ENCODE measurements at places on chromosomes 7 and 10.

GRCh38 chr10:86770412-86770960 lies 14.1 kb downstream of the BMPR1A start:
- peaks cover 17% of the 10 kb centered on the region for H3K4me1 ChIP-seq
- H3K27ac ChIP-seq: no peak overlapping the region
- DNase-seq: no peak

GRCh38 chr7:148772297-148773089 lies 73.8 kb downstream of the CUL1 start:
- H3K27ac ChIP-seq: peak overlapping the region; percentile 94
- no peak overlapping the region for H3K4me3 ChIP-seq
- H3K36me3 ChIP-seq: peaks cover 7% of the 10 kb centered on the region
- DNase-seq: no peak
- H3K27me3 ChIP-seq: no peaks in the 10 kb centered on the region

DNA sequence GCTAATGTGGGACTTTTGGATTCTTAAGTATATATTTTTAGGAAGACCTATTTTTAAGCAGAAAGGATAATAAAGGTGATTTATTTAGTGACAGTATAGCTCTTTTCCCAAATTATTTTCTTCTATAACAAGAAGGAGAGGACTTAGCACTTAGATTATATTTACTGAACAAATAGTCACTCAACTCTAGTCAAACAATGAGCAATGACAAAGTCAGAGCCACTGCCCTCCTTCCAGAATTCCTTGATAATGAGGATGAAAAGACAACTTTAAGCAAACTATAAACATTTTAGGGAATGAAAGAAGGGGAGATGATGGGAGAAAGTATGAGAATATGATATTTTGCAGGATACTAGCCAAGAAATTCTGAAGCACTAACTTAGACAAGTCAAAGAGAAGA lies 293.5 kb upstream of the YAE1 start:
- peaks cover 18% of the 10 kb centered on the region for H3K27me3 ChIP-seq
- peaks cover 2% of the 10 kb centered on the region for H3K36me3 ChIP-seq
- no peak overlapping the region for H3K4me3 ChIP-seq
- DNase-seq: no peak

GRCh38 chr7:116188-116981 lies 76.0 kb upstream of the FAM20C start:
- H3K4me3 ChIP-seq: no peak overlapping the region
- no peaks in the 10 kb centered on the region for H3K36me3 ChIP-seq
- no peak for DNase-seq
- peaks cover 25% of the 10 kb centered on the region for H3K27me3 ChIP-seq
- H3K27ac ChIP-seq: no peak overlapping the region

DNA sequence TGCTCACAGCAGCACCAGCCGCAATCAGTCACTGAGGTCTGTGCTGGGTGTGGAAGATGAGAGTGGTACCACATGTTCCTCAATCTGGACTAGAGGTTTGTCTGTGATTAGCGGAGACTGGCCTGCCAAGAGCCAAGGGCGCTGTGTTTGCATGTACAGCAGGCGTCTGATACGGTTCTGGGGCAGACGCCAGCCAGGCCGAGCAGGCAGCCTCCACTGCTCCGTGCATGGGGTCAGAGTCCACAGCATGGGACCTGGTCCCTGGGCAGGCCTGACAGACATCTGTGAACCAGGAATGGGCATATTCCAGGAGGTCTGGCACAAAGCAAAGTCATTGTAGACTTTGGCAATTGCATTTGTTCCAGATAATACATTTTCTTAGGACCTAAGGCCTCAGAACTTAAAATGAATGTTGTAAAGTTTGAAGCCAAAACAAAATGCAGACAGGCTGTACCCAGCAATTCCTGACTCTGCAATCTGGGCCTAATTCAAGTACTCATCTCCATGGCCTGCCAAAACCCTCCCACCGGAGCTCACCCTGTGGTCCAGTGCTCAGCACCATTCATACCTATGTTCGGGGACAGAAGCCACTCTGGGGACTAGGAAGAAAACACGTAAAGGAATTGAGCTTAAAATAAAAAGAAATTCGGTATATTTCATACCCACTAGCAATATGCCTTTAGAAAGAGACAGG lies 50.0 kb upstream of the FAM20C start:
- DNase-seq: no peak
- no peak overlapping the region for H3K27ac ChIP-seq
- no peak overlapping the region for H3K4me3 ChIP-seq
- H3K4me1 ChIP-seq: no peaks in the 10 kb centered on the region
- peaks cover 2% of the 10 kb centered on the region for H3K36me3 ChIP-seq
- H3K27me3 ChIP-seq: peaks cover 20% of the 10 kb centered on the region

DNA sequence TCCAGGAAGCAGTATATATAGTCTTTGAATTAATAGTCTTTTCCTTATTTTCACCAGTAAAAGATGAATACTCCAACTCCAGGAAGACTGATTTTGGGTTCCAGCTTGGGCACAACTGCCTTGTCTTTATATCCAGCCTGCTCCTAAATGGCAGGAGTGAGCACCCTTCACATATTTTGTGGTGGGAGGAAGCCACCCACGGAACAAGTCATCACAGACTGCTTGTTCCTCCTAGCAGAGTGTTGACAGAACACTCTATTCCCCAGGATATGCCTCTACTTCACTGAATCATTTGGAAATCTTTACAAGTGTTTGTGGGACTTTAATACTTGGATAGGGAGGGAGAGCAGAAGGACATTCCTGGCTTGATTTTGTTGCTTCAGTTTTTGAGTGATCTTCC lies 31.7 kb downstream of the ITPRID1 start:
- no peak overlapping the region for H3K27ac ChIP-seq
- H3K36me3 ChIP-seq: no peaks in the 10 kb centered on the region
- H3K4me1 ChIP-seq: no peaks in the 10 kb centered on the region
- H3K4me3 ChIP-seq: no peak overlapping the region

- no peaks in the 10 kb centered on the region for H3K27me3 ChIP-seq
- DNase-seq: no peak
- peaks cover 3% of the 10 kb centered on the region for H3K4me1 ChIP-seq
- no peak overlapping the region for H3K27ac ChIP-seq
- H3K36me3 ChIP-seq: peaks cover 11% of the 10 kb centered on the region
Observed at GRCh38 chr7:102104245-102104644, 182.4 kb upstream of the SH2B2 start.

DNA sequence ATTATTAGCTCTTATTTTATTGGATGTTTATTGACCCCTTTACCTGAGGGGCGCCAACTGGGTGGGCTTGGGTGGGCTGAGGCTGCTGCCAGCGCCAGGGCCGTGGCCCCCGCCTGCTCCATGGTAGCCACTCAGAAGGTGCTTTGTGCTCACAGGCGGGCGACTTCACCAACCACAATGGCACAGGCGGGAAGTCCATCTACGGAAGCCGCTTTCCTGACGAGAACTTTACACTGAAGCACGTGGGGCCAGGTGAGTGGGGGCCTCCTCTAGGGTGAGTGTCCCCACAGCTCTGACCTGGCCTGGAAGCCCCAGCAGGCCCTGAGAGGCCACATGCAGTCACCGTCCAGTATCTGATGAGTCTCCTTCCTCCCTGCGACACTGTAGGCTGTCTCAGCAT lies 4.1 kb downstream of the PPIF start:
- peaks cover 16% of the 10 kb centered on the region for H3K36me3 ChIP-seq
- no peak overlapping the region for H3K4me3 ChIP-seq
- no peak for DNase-seq
- no peaks in the 10 kb centered on the region for H3K27me3 ChIP-seq

DNA sequence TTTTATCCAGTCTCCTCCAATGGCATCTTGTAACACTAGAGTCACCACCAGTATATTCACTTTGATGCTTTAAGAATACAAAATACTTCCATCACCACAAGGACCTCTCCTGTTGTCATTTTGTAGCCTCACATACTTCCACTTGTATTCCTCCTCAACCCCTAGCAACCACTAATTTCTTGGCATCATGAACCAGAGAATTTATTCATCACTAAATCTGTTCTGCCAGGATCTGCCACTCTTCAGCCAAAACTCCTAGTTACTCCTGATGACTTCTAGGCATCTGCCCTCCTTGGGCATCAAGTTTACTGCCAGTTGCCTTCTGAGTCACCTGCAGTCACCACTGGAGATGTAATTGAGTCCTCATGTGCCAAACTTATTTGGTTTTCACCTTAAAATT lies 906.8 kb downstream of the CNTNAP2 start:
- no peak for DNase-seq
- no peaks in the 10 kb centered on the region for H3K4me1 ChIP-seq
- no peaks in the 10 kb centered on the region for H3K36me3 ChIP-seq
- H3K27ac ChIP-seq: no peak overlapping the region
- H3K4me3 ChIP-seq: no peak overlapping the region
- H3K27me3 ChIP-seq: no peaks in the 10 kb centered on the region

- H3K4me3 ChIP-seq: no peak overlapping the region
- no peak overlapping the region for H3K27ac ChIP-seq
- H3K36me3 ChIP-seq: peaks cover 2% of the 10 kb centered on the region
- no peaks in the 10 kb centered on the region for H3K27me3 ChIP-seq
- H3K4me1 ChIP-seq: no peaks in the 10 kb centered on the region
- DNase-seq: no peak
Observed at GRCh38 chr7:7869651-7870050, 98.9 kb upstream of the GLCCI1 start.

GRCh38 chr7:131124001-131124629 lies 203.6 kb upstream of the MKLN1 start:
- H3K4me1 ChIP-seq: peaks cover 12% of the 10 kb centered on the region
- H3K27me3 ChIP-seq: no peaks in the 10 kb centered on the region
- H3K27ac ChIP-seq: peak overlapping the region; percentile 3
- DNase-seq: no peak

GRCh38 chr7:120079704-120080103 lies 193.3 kb upstream of the KCND2 start:
- H3K4me3 ChIP-seq: no peak overlapping the region
- no peak for DNase-seq
- no peaks in the 10 kb centered on the region for H3K27me3 ChIP-seq
- no peaks in the 10 kb centered on the region for H3K36me3 ChIP-seq
- no peak overlapping the region for H3K27ac ChIP-seq

DNA sequence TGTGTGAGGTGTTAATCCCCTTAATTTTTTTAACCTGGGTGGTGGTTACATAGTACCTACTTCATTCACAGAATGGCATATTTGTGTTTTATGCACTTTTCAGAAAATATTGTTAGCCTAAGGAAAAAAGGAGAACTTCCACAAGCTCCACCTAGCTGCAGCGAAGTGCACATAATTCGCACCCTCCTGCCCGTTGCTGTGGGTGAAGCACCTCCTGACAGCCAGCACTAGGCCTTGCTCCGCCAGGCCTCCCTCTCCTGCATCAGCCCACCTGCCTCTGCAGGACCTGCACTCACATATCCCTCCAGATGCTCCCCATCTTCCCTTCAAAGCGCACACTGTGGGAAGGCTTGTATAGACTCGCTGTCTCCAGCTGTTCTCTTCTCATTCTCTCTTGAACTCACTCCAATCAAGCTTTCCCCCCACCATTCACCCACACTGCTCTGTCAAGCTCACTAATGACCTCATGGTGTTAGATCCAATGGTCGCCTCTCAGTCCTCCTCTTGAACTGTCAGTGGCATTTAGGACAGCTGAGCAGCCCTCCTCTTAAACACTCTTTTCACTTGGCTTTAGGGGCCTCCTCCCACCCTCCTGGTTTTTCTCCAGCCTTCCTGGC lies 20.7 kb upstream of the GRID1 start:
- H3K36me3 ChIP-seq: peaks cover 5% of the 10 kb centered on the region
- no peak overlapping the region for H3K27ac ChIP-seq
- peaks cover 12% of the 10 kb centered on the region for H3K4me1 ChIP-seq
- no peak for DNase-seq

DNA sequence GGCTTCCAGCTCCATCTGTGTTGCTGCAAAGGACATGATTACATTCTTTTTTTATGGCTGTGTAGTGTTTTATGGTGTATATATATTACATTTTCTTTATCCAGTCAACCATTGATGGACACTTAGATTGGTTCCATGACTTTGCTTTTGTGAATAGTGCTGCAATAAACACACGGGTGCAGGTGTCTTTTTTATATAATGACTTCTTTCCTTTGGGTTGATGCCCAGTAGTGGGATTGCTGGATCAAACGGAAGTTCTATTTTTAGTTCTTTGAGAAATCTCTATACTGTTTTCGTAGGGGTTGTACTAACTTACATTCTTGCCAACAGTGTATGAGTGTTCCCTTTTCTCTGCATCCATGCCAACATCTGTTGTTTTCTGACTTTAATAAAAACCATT lies 189.7 kb downstream of the ACTR3B start:
- no peak overlapping the region for H3K4me3 ChIP-seq
- DNase-seq: no peak
- no peak overlapping the region for H3K27ac ChIP-seq
- peaks cover 5% of the 10 kb centered on the region for H3K27me3 ChIP-seq
- peaks cover 2% of the 10 kb centered on the region for H3K36me3 ChIP-seq
- peaks cover under 1% of the 10 kb centered on the region for H3K4me1 ChIP-seq

DNA sequence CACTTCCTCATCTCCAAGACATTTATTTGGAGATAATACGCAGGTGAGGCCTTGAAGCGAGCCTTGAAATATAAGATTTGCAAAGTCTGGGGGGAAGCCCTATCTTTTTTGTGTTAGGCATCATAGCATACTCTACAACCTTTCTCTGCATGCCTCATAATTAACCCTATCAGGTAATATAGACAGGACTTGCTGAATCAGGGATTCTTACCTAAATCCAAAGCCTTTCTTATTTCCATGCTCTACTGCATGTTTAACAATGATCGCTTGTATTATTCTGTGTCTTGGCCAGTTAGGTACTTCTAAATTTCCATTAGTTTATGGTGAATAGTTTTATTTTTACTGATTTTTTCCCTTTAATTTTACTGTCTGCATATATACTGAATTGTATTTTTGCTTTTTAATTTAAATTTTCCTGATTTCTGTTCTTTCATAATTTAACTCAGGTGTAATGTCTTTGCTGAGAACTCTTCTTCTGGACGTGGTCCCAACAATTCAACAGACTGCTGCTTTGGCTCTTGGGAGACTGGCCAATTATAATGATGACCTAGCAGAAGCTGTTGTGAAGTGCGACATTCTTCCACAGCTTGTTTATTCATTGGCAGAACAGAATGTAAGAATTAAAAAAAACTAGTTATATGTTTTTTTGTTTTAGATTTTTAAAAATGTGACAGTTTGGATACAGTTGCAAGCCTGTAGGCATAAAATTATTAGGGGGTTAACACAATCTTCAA lies 19.3 kb downstream of the SPAG6 start:
- no peaks in the 10 kb centered on the region for H3K4me1 ChIP-seq
- H3K36me3 ChIP-seq: no peaks in the 10 kb centered on the region
- H3K4me3 ChIP-seq: no peak overlapping the region
- peaks cover 5% of the 10 kb centered on the region for H3K27me3 ChIP-seq

GRCh38 chr7:42108803-42109528 lies 128.0 kb downstream of the GLI3 start:
- no peak overlapping the region for H3K4me3 ChIP-seq
- peaks cover 5% of the 10 kb centered on the region for H3K27me3 ChIP-seq
- H3K36me3 ChIP-seq: no peaks in the 10 kb centered on the region
- peaks cover 2% of the 10 kb centered on the region for H3K4me1 ChIP-seq

DNA sequence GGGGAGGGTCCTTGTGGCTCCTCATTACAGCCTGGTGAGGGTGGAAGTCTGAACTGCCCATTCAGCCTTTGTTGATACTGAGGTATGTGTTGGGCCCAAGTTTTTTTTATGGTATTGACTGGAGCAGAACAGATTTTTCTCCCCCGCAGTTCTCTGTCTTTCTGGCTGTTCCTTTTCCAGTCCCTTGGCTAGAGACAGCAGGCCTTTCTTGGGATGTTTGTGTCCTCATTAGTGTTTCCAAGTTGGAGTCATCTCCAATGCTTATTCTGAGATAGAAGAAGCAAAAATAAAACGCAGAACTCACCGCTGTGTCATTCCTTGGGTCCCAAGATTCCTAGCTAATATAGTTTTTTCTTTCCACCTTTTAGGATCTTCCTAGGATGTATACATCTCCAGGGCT lies 193.3 kb downstream of the RAMP3 start:
- no peak for DNase-seq
- H3K27ac ChIP-seq: no peak overlapping the region
- peaks cover 5% of the 10 kb centered on the region for H3K36me3 ChIP-seq
- no peaks in the 10 kb centered on the region for H3K4me1 ChIP-seq
- H3K4me3 ChIP-seq: no peak overlapping the region
- H3K27me3 ChIP-seq: peaks cover 50% of the 10 kb centered on the region
